ENCODE measurements at places on chromosomes 13 and 19.

DNA sequence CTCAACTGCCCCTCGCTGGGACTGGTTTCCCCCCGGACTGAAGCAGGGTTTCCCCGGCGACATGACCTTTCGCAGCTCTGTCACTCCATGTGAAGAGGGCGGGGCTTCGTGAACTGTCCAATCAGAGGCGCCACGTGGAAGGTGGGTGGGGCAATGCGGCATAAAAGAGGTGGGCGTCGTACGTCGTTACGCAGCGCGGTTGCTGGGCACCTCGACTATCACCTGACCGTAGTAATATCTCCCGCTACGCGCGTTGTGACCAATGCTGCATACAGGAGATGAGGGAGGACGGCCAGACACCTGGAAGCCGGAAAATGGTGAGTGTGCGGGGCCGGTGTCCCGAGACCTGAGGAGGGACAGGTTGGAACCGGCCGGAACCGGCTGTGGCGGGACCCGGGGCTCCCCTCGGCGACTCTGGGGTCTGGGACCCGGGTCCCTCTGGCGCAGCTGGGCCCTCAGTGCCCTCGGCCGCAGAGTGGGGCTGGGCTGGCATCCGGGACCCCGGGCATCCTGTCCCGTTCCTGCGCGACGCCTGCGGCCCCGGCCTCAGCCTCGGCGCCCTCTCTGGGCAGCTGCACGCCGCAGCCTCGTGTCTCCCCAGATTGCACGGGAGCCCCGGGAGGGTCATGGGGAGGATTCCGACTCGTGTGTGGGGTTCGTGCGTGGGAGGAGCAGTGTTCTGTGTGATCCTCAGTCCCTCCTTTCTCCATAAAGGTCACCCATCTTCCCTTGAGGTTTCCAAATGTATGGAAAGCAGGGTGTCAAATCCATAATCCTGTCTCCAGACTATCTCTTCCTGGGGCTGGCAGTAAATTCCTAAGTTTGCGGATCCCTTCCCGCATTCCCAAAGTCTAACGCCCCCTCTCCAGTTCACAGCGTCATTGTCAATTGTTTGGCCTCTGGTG lies 32.2 kb downstream of the ZNF136 start:
- no peak for DNase-seq

DNA sequence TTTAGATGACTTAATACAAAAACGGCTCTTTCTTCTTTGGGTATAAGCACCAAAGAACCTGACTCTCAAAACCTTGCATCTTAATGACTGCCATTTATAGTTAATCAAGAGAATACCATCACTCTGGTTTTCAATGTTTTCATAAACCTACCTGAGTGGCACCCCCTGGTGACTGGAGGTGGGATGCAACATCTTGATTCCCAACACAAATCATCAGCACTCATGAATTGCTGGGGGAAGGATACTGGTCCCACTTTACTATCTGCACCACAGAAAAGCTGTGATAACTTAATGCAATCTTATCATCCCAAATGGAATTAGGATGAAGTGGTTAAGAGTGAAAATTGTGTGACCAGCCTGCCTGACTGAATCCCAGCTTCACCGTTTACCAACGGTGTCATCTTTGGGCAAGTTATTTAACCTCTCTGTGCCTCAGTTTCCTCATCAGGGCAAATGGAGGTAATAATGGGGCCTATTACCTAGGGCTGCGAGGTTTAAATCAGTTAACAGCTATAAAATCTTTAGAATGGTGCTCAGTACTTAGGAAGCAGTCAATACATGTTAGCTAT lies 366.4 kb downstream of the KLF12 start:
- peak; percentile 3 for DNase-seq

DNA sequence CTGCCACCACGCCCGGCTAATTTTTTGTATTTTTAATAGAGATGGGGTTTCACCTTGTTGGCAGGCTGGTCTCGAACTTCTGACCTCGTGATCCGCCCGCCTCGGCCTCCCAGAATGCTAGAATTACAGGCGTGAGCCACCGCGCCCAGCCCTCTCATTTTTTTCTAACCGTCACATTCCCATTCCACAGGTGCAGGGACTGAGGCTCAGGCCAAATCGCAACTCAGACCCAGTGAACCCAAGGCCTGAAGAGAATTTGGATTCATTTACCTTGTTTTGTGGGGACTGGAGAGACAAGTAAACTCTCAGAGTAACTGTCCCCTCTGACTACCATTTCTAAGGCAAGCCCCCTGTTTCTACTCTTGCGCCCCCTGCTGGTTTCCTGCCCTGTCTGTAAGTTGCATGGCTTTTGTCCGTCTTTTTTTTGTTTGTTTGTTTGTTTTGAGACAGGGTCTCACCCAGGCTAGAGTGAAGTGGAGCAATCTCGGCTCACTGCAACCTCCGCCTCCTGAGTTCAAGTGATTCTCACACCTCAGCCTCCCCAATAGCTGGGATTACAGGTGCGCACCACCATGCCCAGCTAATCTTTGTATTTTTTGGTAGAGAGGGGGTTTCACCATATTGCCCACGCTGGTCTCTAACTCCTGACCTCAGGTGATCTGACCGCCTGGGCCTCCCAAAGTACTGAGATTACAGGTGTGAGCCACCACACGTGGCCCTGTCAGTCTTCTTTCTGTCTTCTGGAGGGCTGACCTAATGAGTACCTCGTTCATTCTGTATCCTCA lies 2.3 kb upstream of the STRN4 start:
- no peak for DNase-seq

DNA sequence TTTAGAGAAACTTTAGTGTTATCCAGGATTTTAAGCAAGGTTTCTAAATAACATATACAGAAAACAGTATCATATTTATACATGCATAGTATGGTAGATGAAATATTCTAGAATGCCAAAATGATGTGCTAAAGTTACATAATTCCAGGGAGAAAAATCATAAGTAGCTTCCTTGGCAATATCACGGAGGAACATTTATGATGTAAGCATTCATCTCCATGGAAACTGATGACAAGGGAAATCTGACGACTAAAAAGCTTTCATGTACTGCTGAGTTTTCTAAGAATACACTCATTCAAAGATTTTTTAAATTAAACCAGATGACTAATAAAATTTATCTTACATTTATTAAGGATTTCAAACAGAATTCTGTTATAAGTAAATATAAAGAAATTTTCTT lies 4.7 kb downstream of the TEX30 start:
- no peak for DNase-seq
